ENCODE measurements at places on chromosomes 5 and 9.

- DNase-seq = no peak
Measured at GRCh38 chr5:33334829-33335228, 105.9 kb upstream of the TARS1 start.

- DNase-seq = no peak
Measured at GRCh38 chr5:120765189-120765588, 301.1 kb downstream of the PRR16 start.

DNA sequence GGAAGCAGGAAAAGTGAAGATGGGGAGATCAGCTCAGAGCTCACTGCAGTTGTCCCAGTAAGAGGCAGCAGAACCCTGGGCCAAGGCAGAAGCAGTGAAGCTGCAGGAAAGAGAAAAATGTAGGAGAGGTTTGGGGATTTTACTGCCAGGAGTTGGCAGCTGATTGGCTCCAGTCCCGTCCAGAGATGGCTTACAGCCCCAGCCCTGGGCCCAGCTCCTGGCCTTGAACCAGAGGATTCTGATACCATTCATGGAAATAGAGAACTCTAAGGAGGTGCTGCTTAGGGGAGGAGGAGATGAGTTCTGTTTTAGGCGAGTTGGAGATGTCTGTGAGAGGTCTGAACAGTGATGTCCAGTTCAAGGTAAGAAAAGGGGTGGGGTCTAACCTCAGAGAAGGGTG is 4.6 kb downstream of the MORN5 start:
- DNase-seq = no peak

GRCh38 chr9:112505607-112506006 is 19.0 kb downstream of the KIAA1958 start:
- no peak for DNase-seq

- no peak for DNase-seq
Measured at GRCh38 chr5:27158775-27159174, 120.4 kb upstream of the CDH9 start.

DNA sequence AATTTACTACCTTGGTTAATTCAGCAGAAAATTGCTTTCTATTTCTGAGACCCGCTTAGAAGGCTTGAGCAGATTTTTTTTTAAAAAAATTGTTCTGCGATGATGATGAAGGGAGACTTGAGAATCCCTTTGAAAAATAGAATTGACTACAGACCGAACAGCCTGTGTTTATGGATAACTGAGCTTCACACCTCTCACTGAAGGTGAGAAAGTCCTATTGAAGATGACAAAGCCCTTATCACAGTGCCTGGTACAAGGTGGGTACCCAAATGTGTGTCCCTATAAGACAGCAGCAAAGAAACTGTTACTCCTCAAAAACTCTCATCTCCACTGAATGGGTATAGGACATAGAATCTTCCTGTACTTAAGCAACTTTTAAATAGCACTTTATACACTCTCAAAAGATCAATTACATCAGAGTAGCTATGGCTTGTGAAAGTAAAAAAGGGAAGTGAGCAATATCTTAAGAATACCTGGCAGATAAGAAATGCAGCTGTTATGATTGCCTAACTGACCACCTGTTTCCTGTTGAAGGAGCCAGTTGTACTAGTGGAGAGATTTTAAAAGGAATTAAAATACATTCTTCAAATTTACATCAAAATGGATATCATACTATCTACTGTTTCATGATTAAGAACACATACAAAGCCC is 419.7 kb downstream of the CHSY3 start:
- no peak for DNase-seq

DNA sequence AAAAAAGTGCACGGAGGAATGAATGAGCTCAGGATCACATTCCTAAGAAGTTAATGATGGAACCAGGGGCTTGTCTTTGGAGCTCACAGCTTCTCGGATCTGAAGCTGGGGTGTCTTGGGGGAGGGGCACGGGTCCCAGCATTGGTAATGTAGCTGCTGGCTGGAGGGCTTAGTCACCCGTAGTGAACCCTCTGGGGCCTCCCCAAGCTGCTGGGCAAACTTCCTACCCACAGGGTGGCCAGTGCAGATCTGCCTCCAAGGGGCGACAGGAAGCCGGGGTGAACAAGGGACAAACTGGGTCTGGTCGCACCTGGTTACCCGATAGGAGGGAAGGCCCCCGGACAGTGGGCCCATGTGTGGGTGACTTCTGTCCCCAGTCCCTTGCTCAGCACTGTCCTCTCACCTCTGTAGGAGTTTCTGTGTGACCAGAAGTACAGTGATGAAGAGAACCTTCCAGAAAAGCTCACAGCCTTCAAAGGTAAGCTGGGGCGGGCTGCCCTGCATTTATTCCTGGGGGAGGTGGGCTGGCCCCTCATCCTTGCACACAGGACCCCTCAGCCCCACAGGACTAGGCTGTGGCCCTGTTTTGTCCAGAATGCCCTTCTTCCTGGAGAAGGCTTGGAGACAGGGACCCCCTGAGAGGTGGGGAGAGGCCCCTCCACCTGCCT is 14.1 kb upstream of the NUP214 start:
- no peak for DNase-seq

GRCh38 chr5:135364421-135365262 is 34.4 kb downstream of the MACROH2A1 start:
- no peak for DNase-seq

- DNase-seq = no peak
Measured at GRCh38 chr5:137605411-137605810, 106.3 kb upstream of the SPOCK1 start.

DNA sequence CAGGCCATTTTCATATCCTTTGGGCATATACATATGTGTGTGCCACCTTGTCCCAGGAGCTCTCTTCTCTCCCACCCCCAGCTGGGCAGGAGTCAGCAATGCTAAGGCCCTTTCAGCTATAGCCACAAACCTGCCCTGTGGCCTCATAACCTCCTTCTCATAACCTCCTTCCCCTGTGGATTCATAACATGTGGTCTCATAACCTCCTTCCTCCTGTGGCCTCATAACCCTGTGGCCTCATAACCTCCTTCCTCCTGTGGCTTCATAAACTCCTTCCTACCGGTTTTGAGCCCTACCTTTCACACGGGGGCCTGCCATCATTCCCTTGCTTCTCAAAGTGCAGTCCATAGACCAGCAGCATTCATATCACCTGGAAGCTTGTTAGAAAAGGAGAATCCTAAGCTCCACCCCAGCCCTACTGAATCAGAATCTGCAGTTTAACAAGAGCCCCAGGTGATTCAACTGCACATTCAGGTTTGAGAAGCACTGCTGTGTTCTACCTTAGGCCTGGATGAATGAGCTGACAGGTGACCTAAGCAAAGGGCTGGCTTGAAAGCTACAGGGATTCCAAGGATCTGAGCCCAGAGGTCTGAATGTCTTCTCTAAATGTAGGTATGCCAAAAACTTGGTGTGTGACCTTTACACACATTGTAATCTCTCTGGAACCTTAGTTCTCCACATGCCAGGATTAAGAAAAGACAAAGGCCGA is 41.9 kb upstream of the PLPP6 start:
- no peak for DNase-seq

DNA sequence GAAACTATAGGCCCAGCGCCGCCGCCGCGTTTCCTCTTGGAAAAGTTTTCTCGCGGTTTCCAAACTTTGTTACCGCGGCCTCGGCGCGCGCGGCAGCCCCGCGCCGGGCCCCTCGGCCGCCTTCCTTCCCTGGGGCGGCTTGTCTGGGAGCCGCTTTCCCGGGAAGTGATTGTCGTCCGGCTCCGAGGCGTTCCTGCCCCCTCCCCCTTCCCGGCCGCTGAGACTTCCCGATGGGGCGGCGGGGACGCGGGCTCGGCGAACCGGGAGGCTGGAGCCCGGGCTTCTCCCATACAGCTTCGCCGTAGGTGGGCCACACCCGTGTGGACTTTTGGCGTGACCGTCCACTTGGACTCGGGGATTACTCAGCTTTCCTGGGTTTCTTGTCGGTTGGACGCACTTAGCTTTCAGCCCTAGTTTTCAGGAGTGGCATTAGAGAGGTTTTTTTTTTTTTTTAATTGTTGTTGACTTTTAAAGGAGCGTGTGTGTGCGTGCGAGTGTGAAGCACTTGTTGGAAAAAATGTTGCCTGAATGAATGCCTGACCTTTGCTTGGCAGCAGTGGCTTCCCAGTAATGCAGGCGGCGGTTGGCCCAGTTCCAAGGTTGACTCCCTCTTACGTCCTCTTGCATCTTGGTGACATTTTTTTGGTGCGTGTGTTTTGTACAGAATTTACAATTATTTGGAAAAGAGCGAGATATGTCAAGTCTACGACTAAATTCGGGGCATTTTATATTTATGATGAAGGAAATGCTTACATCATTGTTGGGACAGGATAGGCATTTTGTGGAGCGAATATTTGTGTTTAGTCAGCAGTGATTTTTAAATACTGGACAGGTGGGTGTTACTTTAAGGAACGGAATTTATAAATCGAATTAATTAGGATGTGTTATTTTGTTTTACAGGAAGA is 821 bp downstream of the CTNNA1 start:
- DNase-seq = peak; percentile 83

DNA sequence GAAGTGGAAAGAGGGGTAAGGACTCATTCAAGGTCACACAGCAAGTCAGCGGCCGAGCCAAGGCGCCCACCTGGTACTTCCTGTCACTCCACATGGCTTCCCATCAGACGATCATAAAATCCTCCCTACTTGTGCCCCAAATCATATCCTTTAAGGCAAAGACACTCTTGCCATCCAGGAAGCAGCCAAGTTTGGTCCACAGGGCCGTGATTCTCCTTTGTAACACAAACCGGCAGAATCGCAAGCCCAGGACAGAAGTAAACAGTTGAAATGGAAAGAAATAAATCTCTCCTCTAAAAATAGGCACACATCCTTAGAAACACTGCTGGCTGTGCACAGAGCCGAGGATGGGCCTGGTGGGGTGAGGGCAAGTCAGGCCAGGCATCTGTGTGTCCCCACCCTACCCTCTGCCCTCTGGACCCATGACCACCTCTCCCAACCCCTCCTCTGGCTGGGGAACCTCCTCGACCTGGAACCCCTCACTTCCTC is 30.5 kb downstream of the TMOD1 start:
- DNase-seq = no peak

All from hematopoietic multipotent progenitor cell treated with erythropoietin and hydrocortisone succinate and interleukin-3 and kit ligand, for 15 days (in vitro differentiated cells).